ENCODE measurements at places on chromosomes 3 and 15.

DNA sequence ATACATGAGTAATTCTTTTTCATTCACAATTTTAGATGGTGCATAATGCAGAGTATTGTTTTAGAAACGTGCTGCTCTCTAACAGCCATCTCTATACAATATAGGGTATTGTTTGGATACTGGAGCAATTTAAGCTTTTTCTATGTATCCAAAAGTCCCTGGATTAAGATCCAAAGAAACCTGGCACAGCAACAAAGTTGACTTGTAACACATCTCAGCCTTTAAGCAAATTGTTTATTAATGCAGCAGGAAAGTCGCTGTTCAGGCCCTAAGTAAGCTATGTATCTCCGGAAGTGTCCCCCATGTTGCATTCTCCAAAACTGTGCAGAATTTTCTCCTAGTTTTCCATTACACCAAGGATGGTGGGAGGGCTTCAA, 7.3 kb downstream of the VGLL4 start:
- DNase-seq: no peak

DNA sequence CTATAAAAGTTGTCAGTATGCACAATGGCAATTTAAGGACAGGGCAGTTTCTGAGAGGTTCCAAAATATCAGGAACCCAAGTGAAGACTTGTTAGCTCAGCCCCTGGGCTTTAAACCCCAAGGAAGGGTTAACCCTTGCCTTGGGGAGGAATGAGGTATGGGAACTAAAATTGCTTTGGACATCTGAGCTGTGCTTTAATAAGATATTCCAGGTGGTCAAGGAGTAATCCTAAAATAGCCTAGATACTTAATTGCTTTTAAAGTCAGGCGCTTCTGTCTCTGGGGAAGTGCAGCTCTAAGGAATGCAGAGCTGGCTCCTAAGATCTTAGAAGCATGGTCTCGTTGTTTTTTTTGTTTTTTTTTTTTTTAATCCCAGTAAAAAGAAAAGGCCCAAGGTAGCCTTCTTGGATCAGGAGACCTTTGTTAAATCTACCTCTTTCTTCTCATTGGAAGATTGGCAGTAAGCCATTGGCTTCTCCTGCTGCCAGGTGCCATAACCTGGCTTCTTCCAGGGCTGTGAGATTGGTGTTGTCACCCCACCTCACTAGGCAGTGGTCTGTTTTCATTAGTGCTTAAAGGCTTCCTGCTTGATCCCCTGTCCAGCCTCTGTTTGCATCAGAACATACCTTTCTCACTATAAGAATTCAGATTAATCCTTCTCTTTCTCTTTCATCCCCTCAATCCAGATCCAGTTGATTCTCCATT, 24.5 kb downstream of the ARID3B start:
- DNase-seq: no peak

- DNase-seq: no peak
Measured at GRCh38 chr15:67601073-67601472, 58.6 kb downstream of the MAP2K5 start.

- no peak for DNase-seq
Measured at GRCh38 chr3:105722943-105723556, 145.8 kb downstream of the CBLB start.

GRCh38 chr3:177444696-177445095, 247.4 kb upstream of the TBL1XR1 start:
- no peak for DNase-seq

DNA sequence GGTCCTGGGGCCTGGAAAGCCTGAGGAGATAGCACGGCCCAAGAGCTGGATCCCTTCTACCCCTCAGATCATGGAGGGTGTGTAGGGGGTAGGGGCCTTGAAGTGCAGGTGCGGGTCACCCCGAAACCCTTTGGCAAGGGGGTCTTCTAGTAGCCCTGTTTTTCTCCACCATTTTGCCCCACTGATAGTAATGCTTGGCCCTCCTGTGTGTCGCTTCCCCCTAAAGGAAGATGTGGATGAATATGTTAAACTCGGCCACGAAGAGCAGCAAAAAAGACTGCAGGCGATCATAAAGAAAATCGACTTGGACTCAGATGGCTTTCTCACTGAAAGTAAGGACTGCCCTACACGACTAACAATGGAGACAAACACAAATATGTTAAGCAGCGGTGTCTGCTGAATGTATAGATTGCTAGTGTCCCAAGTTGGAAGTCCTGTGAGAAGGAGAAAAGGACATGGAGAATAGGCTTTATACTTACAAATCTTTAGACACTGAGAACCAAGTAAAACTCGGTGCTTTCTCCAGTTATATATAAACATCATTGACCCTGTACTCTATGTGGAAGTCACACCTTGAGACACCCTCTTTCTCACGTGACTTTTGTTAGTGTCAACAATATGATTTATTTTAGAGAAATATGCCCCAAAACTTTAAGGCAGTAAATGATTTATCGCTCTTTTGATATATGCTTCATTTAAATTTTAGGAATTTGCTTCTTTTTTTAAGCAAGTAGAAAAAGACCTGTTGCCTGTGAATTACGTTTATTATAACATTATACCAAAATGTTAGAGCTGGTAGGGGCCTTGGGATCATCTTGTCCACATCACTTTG, 802 bp downstream of the RCN2 start:
- DNase-seq: no peak

- no peak for DNase-seq
Measured at GRCh38 chr3:171013822-171014748, 12.4 kb downstream of the SLC2A2 start.

- no peak for DNase-seq
Measured at GRCh38 chr3:197149-197827, 725 bp downstream of the CHL1 start.

DNA sequence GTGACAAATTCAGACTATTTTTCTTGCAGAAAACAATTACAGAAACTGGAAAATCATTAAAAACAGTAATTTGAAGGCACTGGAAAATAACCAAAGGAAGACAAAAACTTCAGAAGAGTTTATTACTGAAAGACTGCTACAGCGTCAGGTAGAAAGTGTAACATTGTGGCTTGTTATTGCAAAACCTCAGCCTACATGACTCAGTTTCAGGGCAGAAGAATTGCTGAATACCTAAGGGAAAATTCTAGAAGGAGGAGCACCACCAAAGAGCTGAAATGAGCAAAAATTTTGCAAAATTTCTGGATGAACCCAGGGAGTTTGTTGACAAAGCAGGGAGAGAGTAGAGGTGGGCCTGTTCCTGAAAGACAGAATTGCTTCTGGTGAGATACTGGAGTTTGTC, 219.6 kb downstream of the C3orf38 start:
- no peak for DNase-seq

- no peak for DNase-seq
Measured at GRCh38 chr3:157116017-157116416, 43.9 kb downstream of the CCNL1 start.

DNA sequence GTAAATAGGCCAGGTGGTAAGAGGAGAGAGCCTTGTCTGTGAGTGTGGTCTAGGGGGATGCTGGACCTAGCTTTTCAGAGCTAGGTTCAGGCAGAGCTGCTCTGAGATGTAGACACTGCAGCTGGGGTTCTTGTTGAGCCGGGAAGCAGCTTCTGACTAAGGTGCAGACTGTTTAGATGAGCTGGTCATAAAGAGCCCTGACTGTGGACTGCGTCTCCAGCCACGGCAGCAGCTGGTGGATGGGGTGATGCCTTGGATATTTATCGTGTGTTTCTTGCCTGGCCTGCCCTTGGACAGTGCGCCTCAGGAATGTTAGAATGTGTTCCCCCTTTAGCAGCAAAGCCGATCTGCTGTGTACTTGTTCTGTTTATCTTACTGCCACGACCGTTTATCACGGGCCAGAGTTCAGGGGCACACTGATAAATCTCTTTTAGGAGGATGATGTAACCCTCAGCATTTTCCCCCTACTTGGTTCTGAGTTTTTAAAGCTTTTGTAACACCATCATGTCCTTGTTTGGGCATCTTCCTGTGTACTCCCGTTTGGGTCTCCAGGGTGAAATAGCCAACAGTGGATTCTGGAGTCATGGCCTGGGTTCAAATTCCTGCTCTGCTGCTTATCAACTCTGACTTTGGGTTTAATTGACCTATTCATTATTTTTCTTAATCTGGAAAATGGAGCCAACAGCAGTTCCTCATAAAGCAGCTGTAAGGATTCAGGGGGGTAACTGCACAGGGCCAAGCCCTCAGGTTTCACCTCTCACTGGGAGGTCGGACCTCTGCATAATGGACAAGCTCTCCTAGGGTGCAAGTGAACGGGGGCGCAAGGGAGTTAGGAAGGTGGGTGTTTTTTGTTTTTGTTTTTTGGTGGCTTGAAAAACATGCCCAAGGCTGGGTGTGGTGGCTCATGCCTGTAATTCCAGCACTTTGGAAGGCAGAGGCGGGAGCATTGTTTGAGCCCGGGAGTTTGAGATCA, 51.4 kb downstream of the FLNB start:
- no peak for DNase-seq

GRCh38 chr15:66673410-66674322, 28.4 kb upstream of the SMAD6 start:
- no peak for DNase-seq

- DNase-seq: no peak
Measured at GRCh38 chr15:49187549-49188245, 17.6 kb downstream of the GALK2 start.

DNA sequence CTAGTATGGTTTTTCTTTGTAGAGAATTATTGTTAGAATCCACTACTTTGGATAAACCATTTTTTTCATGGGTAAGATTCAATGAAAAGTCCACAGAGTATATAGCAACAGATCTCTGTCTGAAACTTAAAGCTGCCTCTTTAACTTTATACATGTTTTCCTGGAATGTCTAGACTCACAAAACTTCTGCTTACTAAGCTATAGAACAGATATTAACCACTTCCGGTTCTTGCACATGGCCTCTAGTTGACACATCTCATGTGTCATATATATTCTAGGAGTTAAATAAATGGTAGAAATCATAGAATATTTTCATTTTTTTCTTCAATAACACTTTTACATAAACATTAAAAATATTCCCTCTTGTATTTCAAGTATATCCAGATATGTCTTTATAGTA, 1693.9 kb downstream of the SI start:
- DNase-seq: no peak

DNA sequence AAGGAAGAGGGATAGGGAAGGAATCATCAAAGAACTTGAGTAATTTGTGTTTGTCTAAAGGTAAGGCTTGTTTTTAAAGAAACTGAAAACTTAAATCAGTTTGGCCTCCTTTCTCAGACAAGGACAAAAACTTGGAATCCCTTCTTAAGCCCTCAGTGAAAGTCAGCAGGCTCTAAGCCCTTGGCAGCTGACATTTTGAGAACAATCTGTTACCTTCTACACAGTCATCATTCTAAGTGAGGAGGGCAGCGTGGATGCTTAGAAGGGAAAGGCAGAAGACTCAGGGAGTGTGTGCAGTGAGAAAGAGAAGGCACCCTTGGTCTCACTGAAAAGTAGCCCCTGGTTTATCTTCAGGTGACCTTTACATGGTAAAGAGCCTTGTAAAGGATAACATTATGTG, 10.8 kb downstream of the HSPBAP1 start:
- no peak for DNase-seq

- no peak for DNase-seq
Measured at GRCh38 chr3:46660003-46660402, 33.5 kb downstream of the ALS2CL start.
